ENCODE measurements at places on chromosomes 16 and 17.

GRCh38 chr16:74608944-74609343, 2.0 kb upstream of the GLG1 start:
- no peak for DNase-seq

GRCh38 chr17:39064374-39064773, 87.1 kb downstream of the PLXDC1 start:
- DNase-seq = no peak

DNA sequence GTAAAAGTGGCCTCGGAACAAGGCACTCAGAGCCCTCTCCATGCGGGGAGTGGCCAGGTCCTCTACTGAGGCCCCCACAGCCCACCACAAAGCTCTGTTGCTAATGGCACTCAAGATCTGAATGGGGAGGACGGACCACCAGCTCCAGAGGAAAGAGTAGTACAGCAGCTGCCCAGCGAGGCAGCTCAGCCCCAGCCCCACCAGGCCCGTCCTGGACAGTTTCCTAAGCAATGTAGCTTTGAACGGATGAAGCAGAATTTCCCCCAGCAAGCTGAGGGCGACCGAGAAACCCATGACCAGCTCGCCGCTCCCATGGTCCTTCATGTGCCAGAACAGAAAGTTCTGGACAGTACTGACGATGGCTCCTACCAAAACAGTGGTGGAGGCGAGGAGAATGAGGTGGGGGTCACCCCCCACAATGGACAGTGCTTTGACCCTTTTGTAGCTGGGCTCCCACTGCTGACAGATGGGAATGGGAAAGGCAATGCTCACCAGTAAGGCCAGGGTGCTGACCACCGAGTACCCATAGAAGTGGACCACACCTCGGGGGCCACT, 1.5 kb downstream of the MFSD6L start:
- no peak for DNase-seq

GRCh38 chr16:7408700-7409365, 76.2 kb downstream of the RBFOX1 start:
- no peak for DNase-seq

- DNase-seq = no peak
Observed at GRCh38 chr17:37176723-37177122, 199.1 kb upstream of the C17orf78 start.

- DNase-seq = no peak
Observed at GRCh38 chr17:6641247-6641863, 495 bp downstream of the TXNDC17 start.

DNA sequence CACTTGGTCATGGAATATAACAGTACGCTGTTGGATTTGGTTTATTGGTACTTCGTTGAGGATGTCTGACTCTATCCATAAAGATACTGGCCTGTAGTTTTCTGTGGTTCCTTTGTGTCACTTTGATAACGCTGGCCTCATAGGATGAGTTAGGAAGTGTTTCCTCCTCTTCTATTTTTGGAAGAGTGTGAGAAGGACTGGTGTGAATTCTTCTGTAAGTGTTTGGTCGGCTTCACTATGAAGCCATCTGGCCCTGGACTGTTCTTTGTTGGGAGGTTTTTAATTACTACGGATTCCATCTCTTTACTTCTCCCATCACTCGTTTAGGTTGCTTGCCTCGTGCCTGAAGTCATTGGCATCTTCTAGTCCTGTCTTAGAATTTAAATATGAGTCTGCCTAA, 117.3 kb downstream of the OR1D5 start:
- DNase-seq = no peak

DNA sequence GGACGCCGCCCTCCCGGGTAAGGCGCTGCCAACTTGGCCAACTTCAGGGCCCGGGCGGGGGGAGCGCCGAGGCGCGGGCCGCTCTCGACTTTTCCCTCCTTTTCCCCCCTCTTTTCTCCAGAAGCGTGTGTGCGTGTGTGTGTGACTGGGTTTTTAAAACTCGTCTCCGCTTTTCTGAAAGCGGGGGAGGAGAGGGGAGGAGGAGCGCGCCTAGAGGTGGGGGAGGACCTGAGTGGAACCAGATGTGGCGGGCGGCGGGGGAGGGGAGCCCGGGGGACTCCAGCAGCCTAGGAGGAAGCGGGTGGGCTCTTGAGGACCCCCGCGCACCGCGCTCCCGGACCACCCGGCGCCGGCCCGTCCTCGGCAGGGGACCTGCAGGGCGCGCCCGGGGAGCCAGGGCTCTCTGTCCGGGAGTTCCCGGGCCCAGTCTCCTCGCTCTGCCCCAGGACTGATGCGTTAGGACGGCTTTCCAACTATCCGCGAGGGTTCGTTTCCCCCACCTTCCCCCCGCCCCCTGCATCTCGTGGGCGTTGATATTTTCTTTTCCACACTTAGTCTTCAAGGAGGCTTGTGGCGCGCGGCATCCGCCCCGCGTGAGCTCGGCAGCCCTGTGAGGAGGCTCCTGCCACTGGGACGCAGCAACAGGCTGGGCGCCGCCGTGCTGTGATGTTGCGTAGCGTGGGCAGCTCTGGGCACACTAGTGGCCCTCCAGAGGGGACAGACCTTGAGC, 599 bp downstream of the MRC2 start:
- peak; percentile 82 for DNase-seq

DNA sequence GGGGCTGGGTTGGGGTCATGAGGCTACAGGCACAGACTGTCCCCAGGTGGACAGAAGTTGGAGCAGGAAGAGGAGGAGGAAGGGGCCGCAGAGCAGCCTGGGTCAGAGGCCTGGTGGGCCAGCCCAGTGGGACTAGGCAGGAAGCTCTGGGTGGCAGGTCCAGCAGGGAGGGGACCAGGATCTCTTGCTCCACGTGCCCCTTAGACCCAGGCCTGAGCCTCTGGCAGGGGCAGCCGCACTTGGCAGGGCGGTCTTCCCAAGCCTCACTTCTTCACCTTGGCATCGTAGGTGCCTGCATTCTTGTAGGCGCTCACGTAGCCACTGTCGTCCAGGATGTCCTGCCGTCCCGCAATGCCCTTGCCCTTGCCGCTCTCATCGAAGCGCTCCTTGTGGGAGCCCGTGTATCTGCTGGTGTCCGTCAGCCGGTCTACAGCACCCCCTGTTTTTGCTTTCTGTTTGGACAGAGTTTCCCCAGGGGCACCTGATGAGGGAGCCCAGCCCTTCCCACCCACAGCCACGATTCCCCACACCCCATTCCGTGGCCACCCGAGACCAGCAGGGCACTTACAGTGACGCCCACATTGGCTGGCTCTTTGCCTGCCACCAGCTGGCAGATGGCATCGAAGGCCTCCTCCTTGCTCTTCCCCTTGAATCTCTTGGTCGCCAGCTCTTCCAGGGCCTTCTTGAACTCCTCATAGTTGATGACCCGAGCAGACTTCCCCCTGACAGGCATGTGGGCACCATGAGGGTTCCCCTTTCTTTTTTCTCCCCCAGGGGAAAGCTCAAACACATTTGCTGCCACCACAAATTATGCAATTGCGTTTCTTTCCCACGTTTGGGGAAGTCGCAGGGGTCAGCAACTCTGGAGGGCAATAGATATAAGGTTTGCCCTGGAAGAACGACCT, 3.1 kb downstream of the TPPP3 start:
- no peak for DNase-seq

DNA sequence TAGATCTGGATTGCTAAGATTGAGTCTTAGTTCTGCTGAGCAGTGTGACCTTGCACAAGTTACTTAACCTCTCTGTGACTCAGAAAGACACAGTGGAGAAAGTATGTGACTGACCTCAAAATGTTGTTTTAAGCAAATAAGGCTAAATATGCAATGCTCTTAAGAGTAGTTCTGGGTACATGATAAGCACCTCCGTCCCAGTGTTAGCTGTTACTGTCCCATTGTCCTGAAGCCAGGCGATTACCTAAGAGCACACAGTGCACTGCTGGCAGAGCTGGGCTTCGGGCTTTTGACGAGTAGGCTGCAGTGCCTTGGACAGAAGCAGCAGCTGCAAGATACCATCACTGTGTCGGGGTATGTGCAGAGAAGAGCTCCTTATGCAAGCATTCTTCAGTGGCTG, 32.7 kb upstream of the FOXF1 start:
- no peak for DNase-seq

- DNase-seq = no peak
Observed at GRCh38 chr17:3167574-3167973, 29.7 kb upstream of the OR1A2 start.

DNA sequence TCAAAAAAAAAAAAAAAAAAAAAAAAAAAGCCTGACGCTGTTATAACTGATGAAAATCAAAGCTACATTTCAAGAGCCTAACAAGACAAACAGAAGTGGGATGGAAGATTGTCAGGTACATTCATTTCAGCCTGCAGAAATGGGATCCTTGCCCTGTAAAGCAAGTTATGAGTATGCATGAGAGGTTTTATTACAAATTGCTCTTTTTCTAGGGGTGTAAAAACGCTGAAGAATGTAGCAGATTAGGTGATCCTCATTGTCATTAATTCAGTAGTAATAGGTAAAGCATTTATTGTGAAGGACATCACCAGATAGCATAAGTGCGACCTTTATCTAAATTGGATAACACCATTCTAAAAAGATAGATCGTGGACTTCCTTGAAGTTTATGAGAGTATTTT, 208.3 kb downstream of the KCNJ2 start:
- DNase-seq = no peak
